Urinary bladder (tissue), 4 donors: ENCODE measurements at places on chromosomes 4 and X. TPM values are rescaled to one million over a fixed set of nuclear protein-coding genes. Genes with fewer than 3 reads are reported as not detected.

PPP2R2C gene
- 0.94 TPM for polyA plus RNA-seq

SH3TC1 gene
- 17.2 TPM for polyA plus RNA-seq

SLC9B1 gene
- 0.61 TPM for polyA plus RNA-seq

RAB41 gene
- not detected for polyA plus RNA-seq

FDCSP gene
- 0.80 TPM for polyA plus RNA-seq

REELD1 gene
- polyA plus RNA-seq: 0.13 TPM

TENM3 gene
- 2.8 TPM for polyA plus RNA-seq

TMEM271 gene
- polyA plus RNA-seq: not detected

SMIM10 gene
- 26.6 TPM for polyA plus RNA-seq

NAA15 gene
- 12.0 TPM for polyA plus RNA-seq

STBD1 gene
- polyA plus RNA-seq: 22.5 TPM

VCX2 gene
- not detected for polyA plus RNA-seq

PARM1 gene
- polyA plus RNA-seq: 81.3 TPM

CD99 gene
- 496 TPM for polyA plus RNA-seq

BCAP31 gene
- 239 TPM for polyA plus RNA-seq

P2RY8 gene
- 2.6 TPM for polyA plus RNA-seq

ERVMER34-1 gene
- polyA plus RNA-seq: 0.76 TPM

TMSB4X gene
- 4,487 TPM for polyA plus RNA-seq

GRID2 gene
- 0.63 TPM for polyA plus RNA-seq

GRCh38 chrX:39226251-39226650, 425.0 kb downstream of the MID1IP1 start:
- DNase-seq: no peak

- DNase-seq: no peak
Observed at GRCh38 chr4:188400451-188400850, 261.2 kb downstream of the TRIML1 start.

GRCh38 chr4:136706942-136707341, 825.4 kb downstream of the PCDH18 start:
- no peak for DNase-seq

- DNase-seq: no peak
Observed at GRCh38 chrX:40855411-40855810, 120.1 kb upstream of the MED14 start.

- DNase-seq: no peak
Observed at GRCh38 chr4:150044517-150044916, 33.7 kb upstream of the DCLK2 start.

GRCh38 chr4:20127626-20128025, 124.1 kb upstream of the SLIT2 start:
- DNase-seq: no peak

GRCh38 chr4:158065603-158066002, 107.2 kb downstream of the GASK1B start:
- DNase-seq: no peak

GRCh38 chr4:93396272-93396671, 432.3 kb upstream of the ATOH1 start:
- DNase-seq: no peak

GRCh38 chrX:32937043-32937442, 274.3 kb downstream of the DMD start:
- no peak for DNase-seq

GRCh38 chr4:106618956-106619355, 250.4 kb upstream of the GIMD1 start:
- DNase-seq: no peak

DNA sequence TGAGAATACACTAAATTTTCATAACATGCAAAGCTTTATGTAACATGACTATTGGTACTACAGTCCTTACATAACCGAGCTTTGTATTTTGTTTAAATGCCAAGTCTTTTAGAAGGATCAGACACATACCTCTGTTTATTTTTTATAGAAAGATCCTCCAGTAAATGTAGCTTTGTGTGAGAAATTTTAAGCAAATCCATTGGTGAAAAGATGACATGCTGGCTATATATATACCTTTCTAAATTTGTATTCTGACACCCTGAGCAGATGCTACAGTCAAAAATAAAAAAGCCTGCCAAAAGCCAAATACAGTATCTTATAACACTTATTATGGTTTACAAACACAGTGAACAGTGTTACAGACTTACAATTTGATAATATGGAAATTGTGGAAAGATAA, at the start of gene YIPF7:
TSS of gene YIPF7 (minus strand) at position 201 of the 400 bp plus-strand sequence. CDS start 1,525 bp downstream, outside the sequence.
- no peak for DNase-seq

DNA sequence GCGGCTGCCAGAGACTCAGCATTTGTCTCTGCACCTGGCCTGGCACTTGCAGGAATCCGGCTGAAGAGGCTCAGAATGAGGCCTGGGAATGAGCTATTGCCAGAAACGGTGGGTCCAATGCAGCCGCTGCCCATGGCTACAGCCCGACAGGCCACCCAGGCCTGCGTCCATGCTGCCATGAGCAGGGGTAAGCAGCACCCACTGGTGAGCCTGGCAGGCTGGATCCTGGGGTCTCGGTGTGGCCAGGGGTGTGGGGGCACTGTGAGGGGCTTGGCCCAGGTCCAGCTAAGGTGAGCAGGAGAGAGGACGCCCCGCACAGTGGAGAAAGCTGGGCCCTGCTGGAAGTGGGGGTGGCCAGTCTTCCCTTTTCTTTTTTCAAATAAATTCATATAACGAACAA, 60.3 kb upstream of the MXD4 start:
- DNase-seq: no peak

- no peak for DNase-seq
Observed at GRCh38 chr4:154999950-155000578, 208.4 kb upstream of the NPY2R start.

GRCh38 chr4:6592804-6593563, 18.0 kb downstream of the MAN2B2 start:
- no peak for DNase-seq

DNA sequence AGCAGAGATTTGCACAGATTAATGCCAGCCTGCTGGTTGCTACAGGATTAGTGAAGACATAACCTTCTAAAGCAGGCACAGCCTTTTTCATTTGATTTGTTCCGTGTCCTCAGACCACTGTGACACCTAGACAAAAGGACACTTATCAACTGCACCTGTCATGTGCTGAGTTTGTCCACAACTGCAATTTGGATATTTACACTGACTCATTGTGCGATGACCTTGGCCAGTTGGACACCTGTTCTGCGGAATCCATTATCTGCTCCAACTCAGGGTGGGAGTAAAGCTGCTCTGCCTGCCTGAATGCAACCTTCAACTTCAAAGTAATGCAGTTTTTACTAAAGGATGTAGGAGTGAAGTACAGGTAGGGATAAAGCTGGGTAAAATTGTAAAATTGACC, 4.1 kb upstream of the NR0B1 start:
- DNase-seq: no peak

DNA sequence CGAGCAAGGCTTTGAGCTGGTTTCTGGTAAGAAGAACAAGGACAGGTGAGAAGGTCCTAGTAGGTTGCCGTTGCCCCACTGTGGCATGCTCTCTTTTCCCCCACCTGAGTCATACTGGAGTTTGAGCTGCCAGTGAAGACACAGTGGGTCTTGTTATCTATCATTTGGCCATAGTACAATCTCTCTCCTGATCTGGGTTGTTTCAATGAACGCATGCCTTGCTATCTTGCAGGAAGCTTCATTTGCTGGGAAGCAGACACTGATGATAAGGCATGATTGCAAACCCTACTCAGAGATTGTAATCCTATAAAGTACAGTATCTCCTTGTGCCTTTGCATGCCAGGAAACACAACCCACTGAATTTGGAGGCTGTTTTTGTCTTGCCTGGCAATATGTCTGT, 77.4 kb downstream of the CLNK start:
- no peak for DNase-seq

DNA sequence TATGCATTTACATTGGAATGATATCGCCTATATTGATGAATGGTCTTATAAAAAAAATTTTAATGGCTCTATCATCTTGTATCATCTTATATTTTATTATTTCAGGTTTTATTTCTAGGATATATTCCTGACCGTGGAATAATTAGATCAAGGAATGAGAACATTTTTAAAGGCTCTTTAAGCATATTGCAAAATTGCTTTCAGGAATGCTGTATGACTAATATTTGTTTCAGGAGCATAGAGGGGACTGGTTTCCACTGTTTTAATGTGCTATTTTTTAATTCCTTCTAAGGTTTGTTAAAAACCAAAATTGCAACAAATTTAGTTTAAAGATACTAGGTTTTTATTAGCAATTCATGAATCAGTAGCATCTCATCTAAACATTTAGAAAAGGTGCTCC, 120.2 kb downstream of the BMPR1B start:
- DNase-seq: no peak

- DNase-seq: no peak
Observed at GRCh38 chrX:30060718-30061117, 154.6 kb upstream of the MAGEB2 start.

DNA sequence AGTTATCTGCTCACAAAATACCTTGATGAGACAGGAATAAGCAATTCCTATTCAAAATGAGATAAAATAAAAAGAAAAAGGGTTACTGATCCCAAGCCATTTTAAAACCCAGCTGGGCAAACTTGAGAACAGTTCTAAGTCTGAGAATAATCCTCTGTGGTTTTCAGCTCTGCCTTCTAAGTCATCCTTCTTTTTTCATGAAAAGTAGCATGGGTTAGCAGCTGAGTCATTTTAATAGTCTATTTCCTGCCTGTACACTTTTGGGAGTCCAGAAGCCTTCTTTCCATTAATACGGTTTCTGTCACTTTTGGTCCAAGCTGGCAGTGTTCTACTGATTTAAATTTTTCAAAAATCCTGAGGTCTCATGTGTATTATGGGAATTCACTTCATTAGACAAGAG, 374.3 kb downstream of the IQCM start:
- no peak for DNase-seq

GRCh38 chrX:2283111-2283859, 217.5 kb downstream of the DHRSX start:
- DNase-seq: no peak

DNA sequence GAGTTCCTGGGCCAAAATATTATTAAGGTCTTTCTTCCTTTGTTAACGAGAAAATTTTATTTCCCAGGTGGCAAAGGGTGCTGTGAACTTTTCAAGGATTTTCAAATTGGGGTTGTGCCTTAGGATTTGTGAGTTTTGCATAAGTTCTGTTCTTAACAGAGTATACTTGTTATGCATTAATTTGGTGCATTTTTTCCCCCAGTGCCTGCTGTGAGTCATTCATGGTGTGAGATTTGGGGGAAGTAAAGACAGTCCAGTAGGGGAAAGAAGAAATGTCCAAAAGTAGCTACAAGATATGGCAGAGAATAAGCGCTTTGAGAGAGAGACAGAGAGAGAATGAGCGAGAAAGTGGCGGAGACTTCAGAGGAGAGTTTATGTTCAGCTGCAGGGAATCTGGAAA, 239.2 kb downstream of the ARHGAP10 start:
- no peak for DNase-seq

GRCh38 chrX:19739683-19740082, 147.7 kb downstream of the SH3KBP1 start:
- no peak for DNase-seq

- DNase-seq: no peak
Observed at GRCh38 chr4:106325800-106326199, 9.4 kb downstream of the AIMP1 start.

DNA sequence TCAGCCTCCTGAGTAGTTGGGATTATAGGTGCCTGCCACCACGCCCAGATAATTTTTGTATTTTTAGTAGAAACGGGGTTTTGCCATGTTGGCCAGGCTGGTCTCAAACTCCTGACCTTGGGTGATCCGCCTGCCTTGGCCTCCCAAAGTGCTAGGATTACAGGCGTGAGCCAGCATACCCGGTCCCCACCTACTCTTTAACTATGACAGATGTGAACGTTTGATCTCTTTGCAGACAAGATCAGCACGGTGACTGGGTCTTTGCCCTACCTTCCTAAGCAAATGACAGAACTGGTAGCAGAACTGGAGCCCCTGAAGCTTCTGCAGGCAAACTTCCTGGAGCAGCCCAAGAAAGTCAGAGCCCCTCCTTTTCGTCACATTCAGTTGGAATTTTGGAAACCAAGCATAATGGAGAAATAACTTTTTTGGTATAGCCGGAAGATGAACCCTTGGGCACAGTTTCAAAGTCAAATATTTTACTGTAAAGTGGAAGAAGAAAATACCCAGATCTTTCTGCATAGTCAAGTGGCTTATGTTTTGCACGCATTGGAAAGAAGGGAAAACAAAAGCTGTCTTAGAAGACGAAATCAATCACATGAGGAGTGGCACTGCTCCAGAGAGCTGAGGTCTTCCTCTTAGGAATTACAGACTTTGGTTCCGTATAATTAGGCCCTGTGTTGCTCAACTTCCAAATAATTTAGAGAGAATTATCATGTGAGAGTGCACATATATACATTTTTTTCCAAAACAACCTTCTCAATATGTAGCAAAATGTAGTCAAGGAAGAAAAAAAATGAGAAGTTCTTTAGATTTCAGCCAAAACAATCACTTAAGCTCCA, 90.6 kb downstream of the SORBS2 start:
- DNase-seq: no peak

- no peak for DNase-seq
Observed at GRCh38 chr4:184695178-184695896, 38.6 kb downstream of the CENPU start.

GRCh38 chr4:121358473-121358872, 22.3 kb downstream of the QRFPR start:
- no peak for DNase-seq

DNA sequence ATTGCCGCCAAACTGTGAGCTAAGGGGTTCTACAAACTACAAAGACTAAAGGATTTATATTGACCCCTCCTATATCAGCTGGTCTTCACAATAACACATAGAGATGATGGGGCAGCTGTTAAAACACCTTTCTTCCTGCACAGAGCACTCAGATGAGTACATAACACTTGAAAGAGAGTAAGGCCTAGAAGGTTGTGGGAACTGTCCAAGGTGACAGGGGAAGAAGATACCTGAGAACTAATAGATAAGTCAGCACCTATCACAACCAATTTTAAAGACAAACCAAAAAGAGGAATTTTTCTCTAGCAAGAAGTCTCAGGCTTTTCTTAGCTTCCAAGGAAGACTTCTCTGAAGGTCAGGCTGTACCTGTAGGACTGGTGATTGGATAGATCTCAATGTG, 19.1 kb upstream of the CXCL6 start:
- no peak for DNase-seq

GRCh38 chrX:17741123-17741511, 3.8 kb downstream of the SCML1 start:
- DNase-seq: no peak

DNA sequence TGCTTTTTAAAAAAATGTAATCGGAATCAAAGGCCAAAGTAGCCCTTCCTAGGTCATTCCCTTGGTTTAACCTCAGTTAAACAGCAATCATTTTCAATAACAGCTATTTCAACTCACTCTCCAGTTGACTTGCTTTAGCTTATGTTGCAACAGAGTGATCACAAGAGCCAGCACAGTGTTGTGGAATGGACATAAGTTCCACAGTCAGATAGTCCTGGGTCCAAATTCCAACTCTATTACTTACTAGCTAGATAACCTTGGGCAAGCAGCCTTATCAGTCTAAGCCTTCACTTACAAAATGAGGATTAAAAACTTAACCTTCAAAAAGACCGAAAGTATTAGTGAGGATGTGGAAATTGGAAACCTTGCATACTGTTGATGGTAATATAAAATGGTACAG, 9.2 kb upstream of the GPC3 start:
- DNase-seq: no peak

GRCh38 chr4:87717276-87718031, 67.4 kb downstream of the DMP1 start:
- no peak for DNase-seq
